Uterus (tissue), 4 donors: ENCODE measurements at places on chromosomes 1 and 21.

DNA sequence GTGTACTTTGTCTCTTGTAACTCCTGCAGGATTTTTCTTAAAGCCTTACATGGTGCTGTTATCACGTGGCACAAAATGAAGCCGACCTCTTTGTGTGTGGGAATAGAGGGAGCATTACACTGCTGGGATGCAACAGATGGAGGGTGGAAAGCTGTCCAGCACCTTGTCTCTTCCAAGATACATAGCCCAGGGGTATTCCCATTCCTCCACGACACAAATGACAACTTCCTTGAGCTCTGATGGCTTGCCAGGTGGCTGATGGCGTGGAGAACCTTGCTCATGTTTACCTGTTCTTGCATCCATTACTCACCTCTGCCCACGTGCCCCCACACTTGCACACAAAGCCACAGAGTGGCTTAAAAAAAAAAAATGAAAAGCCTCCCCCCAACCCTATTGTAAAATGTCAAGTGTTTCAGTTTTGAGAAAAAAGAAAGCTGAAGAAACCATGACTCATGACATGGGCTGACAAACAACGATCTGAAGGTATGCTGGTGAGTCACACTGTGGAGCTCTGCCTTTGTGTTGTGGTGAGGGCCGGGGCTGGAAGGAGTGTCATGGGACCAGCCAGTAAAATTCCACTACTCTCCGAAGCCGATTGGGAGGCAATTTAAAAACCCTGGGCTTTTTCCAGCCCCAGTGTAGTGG lies 32.0 kb upstream of the ATP5PO start:
- peak; percentile 76 for DNase-seq

GRCh38 chr1:178011465-178011828 lies 41.6 kb upstream of the SEC16B start:
- DNase-seq = no peak

DNA sequence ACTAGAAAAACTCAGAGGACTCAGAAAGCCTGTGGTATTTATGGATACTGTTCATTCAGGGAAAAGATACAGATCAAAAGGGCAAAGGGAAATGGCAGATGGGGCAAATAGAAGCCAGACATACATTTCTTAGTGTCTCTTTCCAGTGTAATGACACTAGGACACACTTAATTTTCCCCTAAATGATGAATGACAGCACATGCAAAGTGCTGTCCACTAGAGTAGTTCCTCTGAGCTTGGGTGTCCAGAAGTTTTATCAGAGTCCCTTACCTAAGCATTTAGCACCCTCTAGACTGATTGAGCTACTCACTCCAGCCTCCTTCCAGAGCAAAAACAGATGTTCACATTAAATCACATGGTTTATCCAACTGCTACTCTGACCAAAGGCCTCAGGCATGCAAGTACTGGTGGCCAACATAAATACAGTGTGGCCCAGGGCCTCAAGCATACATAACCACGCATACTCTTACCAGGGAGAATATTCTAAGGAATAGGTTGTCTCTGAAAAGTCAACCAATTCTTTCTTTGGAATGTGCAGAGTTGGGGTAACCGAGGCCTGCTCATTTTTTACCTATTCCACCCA lies 166.9 kb downstream of the NCAM2 start:
- no peak for DNase-seq

DNA sequence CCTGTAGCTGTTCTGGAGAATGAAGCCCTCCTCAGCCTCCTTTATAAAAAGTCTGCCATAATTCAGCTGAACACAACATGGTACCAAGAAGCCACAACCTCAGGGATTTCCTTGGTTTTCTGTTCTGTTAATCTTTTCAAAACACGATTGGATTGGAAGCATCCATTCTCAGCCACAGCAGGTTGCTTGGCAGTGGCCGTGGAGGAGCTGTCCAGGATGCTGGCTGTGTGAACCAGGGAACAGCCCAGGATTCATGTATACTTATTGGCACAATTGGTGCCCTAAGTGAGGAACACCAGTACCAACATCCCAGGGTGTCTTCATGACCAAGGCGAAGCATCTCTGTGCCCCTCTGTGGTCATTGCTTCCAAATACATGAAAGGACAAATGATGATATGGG lies 393.5 kb downstream of the CAMTA1 start:
- DNase-seq = no peak

DNA sequence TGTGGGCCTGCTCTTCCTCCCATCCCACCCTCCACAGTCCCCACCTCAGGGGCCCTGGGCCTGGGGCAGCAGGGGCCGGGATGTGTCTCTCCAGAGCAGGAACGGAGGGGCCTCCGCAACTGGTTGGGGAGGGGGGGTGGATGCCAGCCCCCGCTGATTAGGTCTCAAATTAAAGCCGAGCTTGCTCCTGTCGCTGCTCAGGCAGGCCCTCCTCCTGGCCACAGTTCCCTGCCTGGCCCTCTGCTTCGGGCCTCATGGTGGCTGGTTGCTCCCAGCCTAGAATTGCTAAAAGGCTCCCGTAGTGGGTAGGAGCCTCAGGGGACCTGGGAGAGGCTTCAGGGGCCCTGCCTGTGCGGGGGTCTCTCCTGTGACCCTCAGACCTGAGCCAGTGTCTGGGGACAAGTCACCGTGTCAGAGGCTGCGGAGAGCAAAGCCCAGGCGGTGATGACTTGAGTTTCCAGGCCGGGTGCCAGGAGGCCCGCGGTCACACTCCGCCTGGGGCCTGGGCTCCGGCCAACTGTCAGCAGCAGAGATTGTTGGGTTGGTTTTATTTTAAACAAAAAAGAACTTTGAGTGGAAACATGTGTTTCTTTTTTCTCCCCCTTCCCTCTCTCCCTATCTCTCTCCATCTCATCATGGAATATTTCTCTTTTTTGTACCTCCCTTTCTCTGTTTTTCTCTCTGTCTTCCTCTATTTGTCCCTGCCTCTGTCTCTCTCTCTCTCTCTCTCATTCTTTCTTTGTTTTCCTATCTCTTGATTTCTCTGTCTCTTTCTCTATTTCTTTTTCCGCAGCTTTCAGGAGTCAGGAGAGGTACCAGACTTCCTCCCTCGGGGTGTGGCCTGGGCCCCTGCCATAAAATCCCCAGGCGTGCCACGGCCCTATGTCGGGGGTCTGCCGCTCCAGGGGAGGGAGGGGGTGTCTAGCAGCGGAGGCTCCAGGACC lies 20.0 kb upstream of the EPHA2 start:
- DNase-seq = peak; percentile 91

DNA sequence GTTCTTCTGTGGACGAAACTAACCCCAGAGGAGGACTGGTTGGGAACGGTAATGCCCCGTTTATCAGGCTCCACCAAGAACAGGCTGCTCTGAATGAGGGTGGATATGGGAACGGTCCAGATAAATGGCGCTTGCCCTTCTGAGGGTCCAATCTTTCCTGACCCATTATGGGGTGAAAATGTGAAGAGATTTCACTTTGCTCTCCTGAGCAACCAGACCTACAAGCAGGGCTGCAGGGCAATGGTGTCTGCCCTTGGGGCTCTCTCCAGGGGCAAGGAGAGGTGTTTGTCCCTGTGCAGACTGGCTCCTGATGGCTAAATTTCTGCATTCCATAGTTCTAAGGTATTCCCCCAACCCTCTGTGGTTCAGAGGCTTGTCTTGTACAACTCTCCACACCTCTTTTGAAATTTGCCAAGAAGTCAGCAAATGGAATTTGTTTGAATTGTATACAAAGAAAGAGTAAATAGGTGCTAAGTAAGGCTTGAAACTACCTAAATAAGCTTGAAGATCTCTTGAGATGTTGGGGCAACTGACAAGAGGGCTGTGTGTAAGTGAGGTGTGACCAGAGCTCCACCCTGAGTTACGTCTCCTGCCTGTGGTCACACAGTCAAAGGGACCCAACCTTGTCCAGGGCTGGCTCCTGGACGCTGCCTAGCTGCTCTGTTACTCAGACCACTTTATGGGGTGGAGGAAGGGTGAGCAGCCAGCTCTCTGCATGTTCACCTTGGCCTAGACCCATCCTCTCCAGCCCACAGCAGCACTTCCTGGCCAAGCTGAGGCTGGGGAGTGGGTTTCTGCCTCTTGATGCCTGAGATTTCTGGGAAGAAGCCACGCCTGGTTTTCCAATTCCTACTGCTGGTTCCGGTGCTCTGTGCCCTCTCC lies 24.8 kb downstream of the SLC2A1 start:
- DNase-seq = no peak

- no peak for DNase-seq
Measured at GRCh38 chr1:12343823-12344487, 114.1 kb downstream of the VPS13D start.

- no peak for DNase-seq
Measured at GRCh38 chr1:242568666-242569065, 44.2 kb upstream of the PLD5 start.

- DNase-seq = no peak
Measured at GRCh38 chr1:89279011-89279466, 6.4 kb upstream of the GBP5 start.

DNA sequence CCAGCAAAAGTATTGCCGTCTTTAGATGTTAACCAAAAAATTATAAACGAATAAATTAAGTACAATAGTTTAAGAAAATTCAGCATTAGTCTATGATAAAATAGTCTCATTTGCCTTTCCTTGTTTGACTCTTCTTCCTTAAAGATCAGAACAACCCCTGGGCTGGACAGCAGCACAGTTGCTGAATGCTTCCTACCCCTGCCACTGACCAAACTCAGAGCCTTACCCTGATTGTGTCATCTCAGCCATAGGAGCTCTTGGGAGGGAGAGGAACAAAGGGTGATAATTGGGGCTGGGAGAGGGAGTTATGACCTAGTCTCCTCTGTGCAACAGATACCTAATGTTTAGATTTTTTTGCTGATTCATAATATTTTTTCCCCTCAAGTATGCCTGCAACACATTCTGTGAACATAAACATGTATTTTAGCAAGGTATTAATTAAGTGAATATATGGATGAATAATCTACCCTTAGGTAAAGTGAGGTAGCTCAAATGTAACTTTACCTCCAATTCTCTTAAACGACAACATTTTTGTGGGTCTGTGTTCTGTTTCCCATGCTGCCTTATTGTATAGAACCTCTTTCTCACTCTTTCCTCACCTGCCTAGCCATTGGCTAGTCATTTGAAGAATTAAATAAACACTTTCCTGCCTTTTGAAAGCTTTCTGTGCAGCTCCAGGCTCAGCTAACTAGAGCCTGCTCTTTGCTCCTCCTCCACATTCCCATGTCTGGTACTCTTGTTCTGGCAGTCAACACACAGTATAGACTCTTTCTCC lies 46.1 kb downstream of the FGGY start:
- DNase-seq = no peak

DNA sequence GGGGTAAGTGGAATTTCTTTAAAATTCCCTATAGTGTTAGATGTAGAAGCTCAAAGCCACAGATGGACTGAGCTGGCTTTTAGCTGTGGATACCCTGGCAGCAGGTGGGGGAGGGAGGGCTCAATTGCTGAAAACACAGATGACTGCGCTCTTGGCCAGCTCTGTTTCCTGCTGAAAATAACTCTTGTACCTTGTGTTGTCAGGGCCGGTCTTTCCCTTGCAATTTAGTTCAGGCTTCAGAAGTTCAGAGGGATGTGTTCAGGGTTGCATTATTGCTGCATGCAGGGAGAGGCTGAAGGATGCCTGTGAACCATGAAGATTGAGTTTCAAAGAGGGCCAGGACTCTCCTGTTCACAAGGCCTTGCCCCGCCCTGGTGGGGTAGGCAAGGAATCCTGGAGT lies 58.1 kb upstream of the GCLM start:
- DNase-seq = no peak

DNA sequence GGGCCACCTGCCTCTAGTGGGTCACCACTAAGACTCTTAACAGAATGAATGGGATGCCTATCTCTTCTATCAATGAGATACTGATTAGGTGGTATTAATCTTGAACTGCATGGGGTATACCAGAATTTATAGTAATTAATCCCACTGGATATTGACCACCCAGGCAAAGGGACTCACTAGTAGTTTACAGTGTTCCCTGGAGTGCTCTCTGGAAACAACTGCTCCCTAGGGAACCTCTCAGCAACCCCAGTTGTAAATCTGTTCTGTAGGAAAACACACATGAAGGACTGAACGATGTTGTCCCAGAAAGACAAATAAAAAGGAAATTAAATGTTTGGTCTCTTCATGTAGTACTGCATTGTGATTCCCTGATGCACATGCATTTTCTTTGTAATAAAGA lies 430.5 kb downstream of the HLX start:
- no peak for DNase-seq

- DNase-seq = no peak
Measured at GRCh38 chr21:42405064-42406013, 1.6 kb downstream of the UBASH3A start.

GRCh38 chr1:53046930-53047329 lies 15.1 kb upstream of the PODN start:
- DNase-seq = no peak

GRCh38 chr21:29256126-29256910 lies 42.4 kb upstream of the BACH1 start:
- DNase-seq = no peak

GRCh38 chr1:32877211-32878110 lies 6.7 kb upstream of the FNDC5 start:
- no peak for DNase-seq

DNA sequence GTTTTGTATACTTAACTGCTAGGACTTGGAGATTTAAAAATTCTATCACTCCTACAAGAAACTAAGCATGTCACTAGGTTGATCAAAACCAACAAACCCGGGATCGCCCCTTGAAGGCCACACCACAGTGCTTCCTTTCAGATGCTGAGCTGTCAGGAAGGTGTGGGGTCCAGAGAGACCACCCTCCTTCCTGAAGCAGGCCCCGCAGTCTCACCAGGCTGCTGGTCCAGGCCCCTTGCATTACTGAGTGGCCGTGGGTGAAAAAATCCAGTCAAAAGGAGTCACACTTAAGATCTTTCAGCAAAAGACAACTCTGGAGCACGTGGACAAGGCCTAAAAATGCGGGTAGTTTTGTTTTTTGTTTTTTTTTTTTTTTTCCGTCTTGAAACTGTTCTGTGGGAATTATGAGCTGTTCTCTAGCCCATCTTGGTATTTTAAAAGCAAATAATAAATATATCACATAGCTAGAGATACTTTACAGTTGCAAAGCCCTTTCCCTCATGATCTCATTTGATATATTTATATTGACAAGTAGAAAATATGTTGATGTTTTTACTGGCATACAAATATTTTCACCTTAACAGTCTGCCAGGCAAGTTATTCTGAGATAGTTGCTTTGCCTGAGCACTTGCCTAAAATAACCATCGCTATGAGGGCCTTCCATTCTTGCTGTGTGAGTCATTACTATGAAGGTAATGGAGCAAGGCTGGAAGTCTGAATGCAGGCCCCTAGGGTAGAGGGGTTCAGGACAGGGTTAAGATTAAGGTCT lies 73.1 kb upstream of the EDEM3 start:
- DNase-seq = no peak

GRCh38 chr1:246497331-246497915 lies 9.7 kb downstream of the SMYD3 start:
- no peak for DNase-seq

- no peak for DNase-seq
Measured at GRCh38 chr1:247295274-247295684, 36.4 kb downstream of the ZNF496 start.
